ENCODE measurements at places on chromosomes 3 and 15.

DNA sequence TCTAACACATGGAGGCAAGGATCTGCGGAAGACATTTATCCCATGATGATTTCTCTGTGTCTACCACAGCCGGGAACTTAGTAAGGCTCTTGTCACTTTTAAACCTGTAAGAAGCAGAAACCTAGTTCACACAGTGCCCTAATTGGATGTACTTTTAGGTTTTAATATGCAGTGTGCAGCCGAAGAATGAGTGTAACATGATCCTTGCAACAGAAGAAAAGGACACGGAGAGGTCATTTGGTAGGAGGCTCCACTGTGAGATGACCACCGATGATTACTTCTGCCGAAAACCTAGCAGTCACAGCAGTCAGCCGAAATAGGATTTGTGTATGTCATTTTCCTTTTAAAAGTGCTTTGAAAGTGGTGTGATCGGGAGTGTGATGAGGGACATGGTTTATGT lies 6.8 kb downstream of the CACNA1D start:
- DNase-seq: no peak

DNA sequence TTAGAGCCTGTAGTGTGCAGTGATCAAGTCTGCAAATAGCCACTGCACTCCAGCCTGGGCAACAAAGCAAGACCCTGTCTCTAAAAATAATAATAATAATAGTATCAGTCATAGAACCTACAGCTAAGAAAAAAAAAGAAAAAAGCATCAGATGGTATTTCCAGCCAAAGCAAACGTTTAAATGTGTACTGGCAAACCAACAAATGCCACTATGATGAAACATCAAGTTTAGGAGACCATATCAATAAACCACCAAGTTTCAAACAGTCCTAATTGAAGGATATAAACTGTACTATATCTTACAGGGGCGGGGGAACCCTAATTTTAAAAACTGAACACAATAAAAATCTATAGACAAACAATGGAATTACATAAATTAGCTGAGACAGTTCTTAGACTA lies 6.4 kb downstream of the UBP1 start:
- no peak for DNase-seq

GRCh38 chr3:192237992-192238608 lies 489.2 kb downstream of the FGF12 start:
- DNase-seq: no peak

GRCh38 chr3:117480972-117481371 lies 771.4 kb downstream of the TUSC7 start:
- DNase-seq: no peak

DNA sequence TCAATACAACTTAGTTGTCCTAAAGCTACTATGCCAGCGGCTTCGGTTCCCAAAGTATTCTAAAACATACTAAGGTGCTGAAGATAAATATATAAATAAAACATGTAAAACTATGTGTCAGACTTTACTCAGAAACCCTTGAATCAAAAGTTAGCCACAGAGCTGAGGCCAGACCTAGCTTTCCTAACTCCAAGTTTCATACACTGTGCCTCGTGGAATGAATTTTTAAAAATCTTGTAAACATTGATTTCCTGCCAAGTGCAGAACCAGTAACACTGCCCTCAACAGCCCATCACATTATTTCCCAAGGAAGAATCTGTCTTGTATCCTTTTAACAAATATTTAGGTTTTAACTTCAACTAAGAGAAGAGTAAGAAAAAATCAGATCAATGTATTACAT lies 36.4 kb downstream of the TAMM41 start:
- no peak for DNase-seq

DNA sequence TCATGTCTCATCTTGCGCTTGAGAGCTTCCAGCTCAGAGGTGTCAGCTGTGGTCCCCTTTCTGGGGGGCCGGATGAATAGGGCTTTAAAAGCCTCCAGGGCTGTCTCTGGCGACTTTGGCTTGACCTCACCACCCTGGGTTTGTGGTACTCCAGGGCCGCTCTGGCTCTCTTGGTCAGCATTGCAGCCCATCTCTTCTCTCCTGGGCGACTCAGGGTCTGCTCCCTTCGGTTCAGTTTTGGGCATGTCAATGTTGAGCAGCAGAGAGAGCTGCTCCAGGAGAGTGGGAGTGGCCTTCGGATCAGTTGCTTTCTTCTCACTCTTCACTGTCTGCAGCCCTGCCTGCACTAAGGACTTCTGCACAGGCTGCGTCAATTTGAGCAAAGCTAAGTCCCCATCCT lies 127.9 kb downstream of the FMN1 start:
- DNase-seq: no peak

DNA sequence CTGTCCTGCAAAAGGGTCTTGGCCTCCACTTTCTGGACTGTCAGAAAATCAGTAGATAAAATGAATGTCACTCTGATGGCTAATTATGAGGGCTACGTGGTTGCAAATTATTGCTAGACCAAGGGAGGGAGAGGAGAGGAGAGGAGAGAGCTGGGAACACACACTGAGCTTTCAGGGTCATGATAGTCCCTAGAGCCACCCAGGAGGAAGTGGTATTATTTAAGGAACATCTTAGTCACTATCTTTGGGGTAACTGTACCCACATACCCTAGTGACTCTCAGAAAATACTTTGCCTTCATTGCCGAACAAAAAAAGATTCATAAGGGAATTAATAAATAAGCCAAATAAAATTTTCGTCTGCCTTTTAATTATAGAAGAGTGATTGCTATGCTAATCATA lies 642.3 kb upstream of the CFAP20DC start:
- DNase-seq: no peak

DNA sequence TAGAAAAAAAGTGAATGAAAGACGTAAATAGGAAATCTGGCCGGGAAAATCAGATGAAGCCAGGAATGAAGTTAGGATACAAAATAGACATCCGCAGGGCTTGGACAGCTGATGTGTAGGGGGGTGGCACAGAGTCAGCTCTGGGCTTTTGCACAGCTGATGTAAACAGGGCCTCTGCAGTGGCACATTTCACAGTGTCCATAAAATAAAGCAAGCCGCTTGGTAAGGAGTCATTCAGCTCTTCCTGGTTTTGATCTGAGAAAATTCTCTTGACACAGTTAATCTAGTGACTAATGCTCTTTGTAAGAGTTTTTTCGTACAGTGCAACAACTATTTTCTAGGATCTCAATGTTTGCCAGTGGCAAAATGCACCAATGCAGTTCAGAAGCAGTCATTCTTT lies 153.3 kb downstream of the USP13 start:
- DNase-seq: no peak

DNA sequence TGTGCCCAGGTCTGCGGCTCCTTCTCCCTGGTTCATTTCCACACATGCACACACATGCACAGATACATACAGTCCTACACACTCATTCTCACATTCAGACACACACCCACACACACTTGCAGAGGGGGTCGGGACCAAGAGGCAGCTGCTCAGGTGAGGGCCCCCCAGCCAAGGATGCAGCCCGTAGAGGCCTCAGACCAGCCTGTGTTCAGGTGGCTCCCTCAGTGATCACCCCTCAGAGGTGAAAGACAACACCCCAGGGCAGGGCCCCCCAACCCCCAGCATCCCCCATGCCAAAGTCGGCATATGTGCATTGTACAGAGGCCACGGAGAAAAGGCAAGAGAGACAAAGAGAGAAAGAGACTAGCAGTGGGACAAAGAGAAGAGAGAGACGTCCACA lies 5.9 kb upstream of the CORO2B start:
- no peak for DNase-seq

GRCh38 chr3:8872261-8872660 lies 91.0 kb downstream of the RAD18 start:
- DNase-seq: no peak

- DNase-seq: no peak
Measured at GRCh38 chr3:101063401-101063800, 70.2 kb upstream of the ABI3BP start.

DNA sequence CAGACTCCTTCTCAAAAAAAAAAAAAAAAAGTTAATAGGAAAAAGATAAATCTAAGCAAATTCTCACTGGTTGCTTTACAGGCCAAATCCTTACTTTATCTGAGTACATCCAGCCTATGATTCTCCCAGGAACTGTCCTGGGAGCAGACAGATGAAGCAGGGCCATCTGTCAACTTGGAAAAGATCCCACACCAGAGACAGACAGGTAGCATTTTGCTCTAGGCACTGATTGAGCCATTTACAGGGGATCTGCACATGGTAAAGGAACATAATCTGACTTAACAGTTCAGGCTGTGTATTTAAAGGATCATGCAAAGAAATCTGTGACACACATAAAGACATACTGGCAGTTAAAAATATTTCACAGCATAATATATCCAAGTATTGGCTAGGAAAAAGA lies 1006.5 kb downstream of the TBL1XR1 start:
- DNase-seq: no peak

All from A673 (cell line).